Stimulated activated CD4-positive, alpha-beta T cell treated with anti-CD3 and anti-CD28 coated beads, Interleukin-15, amount 100 ng/mL, for 24 hours (primary cell): ENCODE measurements at places on chromosomes 1 and 21.

DNA sequence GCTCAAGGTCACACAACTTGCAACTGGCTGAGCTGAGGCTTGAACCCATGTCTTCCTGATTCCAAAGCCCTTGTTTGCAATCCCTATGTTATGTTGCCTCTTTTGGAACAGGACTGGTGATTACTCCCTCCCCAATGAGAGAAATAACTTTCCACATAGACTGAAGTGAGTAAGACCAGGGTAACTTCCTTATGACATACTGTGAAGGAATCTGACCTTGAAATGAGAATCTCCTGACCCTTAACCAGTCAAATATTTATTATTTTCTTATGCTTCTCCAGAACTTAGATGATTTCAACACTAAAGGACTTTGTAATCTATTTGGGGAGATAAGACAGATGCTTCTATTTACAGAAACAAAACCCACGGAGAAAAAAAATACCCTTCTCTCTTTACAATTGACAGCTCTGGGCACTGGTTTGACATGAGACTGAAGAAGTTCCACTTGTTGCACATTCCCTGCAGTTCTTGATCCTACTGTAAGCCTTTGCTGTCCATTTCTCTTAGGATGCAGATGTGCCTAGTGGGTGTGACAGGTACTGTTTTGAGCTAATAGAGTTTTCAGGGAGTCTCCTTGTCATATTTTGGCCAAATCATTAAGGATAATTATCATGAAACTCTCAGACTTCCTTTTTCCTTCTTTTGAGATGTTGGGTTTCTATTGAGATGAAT lies 3.9 kb upstream of the RPTN start:
- DNase-seq = no peak

GRCh38 chr1:204334455-204334854 lies 25.3 kb downstream of the PLEKHA6 start:
- no peak for DNase-seq

- no peak for DNase-seq
Measured at GRCh38 chr1:79322511-79323027, 316.0 kb upstream of the ADGRL4 start.

DNA sequence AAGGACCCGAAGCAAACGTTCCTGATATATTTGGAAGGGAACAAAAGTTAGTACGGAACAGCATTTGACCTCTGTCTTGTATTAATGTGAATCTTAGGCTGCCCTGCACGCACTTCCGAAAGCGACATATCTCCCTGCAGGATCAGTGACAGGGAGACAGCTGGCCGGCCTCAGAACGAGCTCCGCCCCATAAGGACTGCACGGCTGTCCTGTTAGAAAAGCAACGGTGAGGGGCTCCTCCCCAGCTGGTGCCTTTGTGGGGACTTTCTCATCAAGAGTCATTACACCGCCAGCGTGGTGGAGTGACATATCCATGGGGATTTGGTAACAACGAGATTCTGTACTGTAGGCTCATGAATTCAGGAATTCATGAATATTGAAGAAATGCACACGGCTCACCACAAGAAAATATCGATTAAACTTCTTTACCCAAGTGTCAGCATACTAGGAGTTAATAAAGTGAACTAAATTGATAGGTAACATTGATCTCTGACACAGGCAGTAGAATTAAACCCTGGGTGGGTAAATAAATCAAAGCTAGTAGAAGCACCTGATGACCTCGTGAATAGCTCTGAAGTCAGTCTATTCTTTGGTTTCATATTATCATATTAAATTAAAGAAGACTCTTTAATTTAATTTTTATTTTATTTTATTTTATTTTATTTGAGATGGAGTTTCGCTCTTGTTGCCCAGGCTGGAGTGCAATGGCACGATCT lies 8.1 kb upstream of the GREM2 start:
- no peak for DNase-seq

DNA sequence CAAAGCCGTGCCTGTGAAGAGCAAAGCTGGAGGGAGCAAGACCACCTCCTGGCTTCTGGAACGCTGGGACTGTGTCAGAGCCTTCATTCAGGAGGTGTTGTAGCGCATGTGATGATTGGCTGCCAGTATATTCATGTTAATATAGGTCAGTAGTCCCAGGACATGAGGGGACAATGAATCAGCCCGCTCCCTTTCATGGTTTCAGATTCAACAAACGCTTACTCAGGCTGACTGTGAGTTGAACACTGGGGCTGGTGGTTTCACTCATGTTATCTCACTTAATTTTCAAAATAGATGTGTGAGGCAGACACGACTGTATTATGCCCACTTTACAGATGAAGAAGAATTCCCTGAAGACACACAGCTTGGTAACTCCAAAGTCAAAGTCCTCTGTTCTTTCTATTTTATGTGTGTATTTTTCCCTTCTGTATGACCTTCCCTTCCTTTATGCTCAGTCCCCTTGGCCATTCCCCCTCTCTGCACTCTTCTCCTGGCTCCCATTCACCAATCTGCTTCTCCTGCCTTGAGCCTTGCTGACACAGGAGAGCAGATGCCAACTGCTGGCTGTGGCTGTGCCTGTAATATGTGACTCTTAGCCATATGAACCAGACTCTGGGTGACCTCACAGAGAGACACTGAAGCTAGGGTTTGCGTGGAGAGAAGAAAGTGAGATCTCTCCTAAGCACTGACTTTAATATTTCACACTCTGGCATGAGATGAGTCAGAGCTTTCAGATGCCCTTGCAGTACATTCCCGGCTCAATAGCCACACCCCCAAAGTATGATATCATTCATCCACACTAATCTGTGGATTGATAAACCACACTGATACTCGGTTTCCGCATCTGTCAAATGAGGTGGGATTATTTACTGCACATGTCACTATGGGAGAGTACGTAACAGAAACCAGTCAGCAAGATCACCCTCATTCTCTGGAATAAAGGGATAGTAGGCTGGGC lies 31.4 kb upstream of the KIRREL1 start:
- DNase-seq = peak; percentile 4

GRCh38 chr1:165354739-165355138 lies 1.8 kb downstream of the LMX1A start:
- DNase-seq = no peak

- no peak for DNase-seq
Measured at GRCh38 chr1:27564710-27565649, 39.0 kb downstream of the AHDC1 start.

- no peak for DNase-seq
Measured at GRCh38 chr1:107618539-107618938, 346.4 kb downstream of the VAV3 start.

GRCh38 chr1:3470650-3471355 lies 16.3 kb downstream of the ARHGEF16 start:
- no peak for DNase-seq

DNA sequence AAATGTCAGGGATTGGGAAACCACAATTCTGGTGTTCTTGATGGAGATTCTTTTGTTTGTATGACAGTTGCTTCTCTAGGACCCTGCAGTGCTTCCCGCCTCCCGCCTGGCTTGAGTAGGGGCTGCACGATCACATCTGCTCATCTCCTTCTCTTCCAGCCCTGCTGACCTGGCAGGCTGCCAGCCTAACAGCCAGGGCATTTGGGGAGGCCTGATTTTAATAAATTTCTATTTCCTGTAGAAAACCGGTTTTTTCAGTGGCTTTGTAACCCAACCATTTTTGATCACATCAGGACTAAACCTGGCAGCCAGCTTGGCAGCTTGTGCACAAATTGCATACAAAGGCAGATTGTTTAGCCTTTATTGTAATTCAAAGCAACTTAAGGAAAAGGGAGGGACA lies 78.9 kb downstream of the UBE2U start:
- no peak for DNase-seq

GRCh38 chr1:184497959-184498723 lies 111.3 kb downstream of the C1orf21 start:
- no peak for DNase-seq

GRCh38 chr1:30912224-30912623 lies 3.7 kb upstream of the SDC3 start:
- no peak for DNase-seq

DNA sequence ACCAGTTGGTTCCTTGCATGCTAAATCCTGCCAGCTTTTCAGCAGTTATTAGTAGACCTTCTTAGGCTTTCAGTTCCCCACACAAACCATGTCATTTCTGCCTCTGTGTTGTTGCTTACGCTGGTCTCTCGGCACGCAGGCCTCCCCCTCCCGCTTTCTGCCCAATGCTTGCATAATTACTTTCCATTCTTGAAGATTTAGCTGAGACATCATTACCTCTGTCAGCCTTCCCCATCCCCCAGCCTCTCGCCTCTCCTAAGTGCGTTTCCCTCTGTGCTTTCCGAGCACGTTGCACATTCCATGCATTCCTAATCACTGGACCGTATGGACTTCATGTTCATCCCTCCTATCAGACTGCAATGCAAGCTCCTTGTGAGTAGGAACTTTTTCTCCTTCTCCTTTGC lies 26.8 kb downstream of the TSHB start:
- no peak for DNase-seq

DNA sequence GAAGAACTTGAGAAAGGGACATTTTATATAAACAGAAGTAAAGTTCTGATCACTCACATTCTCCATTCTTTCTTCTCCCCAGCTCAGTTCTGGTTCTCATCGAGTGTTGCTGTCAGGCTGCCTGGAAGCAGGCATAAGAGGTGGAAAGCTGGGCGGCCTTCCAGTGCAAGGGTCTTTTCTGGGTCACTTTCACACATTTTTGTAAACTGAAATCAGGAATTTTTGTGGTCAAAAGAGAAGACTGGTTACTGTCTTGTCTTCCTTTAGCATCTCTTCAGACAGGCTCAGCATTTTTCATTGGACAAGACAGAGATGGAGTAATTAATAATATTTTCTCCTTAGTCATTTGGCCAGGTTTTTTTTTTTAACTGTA lies 93.7 kb downstream of the CTH start:
- no peak for DNase-seq

DNA sequence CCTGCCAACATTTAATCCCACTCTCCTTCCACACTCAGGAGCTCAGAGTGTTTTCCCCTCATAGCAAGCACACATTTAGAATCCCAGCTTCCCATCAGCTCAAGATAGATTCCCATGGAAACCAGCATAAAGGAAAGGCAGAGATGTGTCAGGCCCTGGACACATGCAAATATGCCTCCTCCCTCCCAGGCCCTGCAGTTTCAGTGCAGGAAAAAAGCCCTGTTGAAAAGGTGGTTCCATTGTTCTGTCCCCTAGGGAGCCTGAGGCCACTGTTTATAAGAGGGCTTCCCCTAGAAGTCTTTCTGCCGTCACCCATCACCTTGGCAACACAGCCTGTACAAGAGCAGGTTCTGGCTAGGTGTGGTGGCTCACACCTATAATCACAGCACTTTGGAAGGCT lies 3.6 kb downstream of the CACNA1S start:
- DNase-seq = no peak

DNA sequence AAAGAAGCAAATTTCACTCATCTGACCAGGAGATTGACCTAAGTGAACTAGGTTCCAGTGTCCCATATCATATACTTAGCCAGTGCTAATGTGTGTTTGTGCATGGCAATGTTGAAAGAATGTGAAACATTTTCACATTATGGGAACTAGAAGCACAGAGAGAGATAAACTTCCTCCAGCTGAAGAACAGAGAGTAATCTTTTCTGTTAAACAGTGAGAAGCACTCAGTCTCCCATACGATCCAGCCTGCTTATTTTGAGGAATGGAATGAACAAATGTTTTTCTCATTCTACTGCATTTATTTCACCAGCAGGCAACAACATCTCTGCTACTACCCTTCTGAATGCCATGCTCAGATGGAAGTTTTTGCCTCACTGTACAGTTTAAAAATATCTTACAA lies 170.5 kb downstream of the TTLL7 start:
- DNase-seq = no peak

DNA sequence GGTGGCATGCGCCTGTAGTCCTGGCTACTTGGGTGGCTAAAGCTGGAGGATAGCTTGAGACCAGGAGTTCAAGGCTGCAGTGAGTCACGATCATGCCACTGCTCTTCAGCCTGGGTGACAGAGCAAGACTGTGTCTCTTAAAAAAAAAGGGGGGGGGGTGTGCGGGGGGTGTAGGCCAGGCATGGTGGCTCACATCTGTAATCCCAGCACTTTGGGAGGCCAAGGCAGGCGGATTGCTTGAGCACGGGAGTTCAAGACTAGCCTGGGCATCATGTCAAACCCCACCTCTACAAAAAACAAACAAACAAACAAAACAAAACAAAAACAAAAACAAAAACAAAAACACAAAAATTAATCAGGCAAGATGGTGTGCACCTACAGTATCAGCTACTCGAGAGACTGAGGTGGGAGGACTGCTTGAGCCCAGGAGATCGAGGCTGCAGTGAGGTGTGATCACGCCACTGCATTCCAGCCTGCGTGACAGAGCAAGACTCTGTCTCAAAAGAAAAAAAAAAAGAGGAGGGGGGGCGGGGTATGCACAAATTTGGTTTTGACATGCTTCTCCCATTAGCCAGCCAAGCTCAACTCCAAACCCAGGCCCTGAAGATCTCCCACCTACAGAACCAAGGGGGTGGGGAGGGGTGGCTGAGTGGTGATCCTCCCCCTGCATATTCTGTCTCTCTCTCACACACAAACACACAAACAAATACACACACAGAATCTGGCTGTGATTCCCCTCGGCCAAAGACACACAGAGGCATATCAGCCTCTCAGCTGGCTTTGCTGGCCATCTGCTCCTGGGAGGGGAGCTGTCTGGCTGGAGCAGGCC lies 3.1 kb downstream of the PTAFR start:
- no peak for DNase-seq

DNA sequence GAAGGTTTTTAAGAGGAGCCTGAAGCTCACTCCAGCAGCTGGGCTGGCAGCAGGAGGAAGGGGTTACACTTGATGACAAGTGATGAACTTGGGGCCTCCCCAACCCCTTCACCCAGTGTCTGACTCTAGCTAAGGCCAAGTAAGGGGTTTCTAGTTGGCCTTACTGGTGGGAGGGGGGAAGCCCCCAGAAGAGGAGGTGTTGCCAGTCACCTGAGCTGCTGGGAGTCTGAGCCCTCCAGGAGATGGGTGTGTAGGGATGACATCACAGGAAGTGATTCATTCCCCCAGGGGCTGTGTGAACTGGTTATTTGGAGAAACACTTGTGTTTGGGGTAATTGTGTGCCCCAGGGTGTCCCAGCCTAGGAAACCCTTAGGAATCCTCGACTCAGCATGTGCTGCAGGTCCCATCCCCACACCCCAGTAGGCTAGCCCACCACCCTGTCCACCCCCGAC lies 3.1 kb downstream of the PADI1 start:
- DNase-seq = peak; percentile 72

GRCh38 chr1:9361630-9362260 lies 69.1 kb downstream of the SPSB1 start:
- no peak for DNase-seq

GRCh38 chr1:151009206-151009587 lies 948 bp downstream of the PRUNE1 start:
- peak; percentile 23 for DNase-seq

GRCh38 chr1:86756062-86756406 lies 51.7 kb downstream of the SH3GLB1 start:
- no peak for DNase-seq
